ENCODE measurements at places on chromosomes 6 and 20. TPM values are rescaled to one million over a fixed set of nuclear protein-coding genes. Genes with fewer than 3 reads are reported as not detected.
A peak's percentile ranks its signal among the peaks of the same experiment; 100 is the strongest.

CLVS2 gene
- 0.69 TPM for total RNA-seq

VSX1 gene
- not detected for total RNA-seq

LTA gene
- not detected for total RNA-seq

SNAI1 gene
- 1.7 TPM for total RNA-seq

DNA sequence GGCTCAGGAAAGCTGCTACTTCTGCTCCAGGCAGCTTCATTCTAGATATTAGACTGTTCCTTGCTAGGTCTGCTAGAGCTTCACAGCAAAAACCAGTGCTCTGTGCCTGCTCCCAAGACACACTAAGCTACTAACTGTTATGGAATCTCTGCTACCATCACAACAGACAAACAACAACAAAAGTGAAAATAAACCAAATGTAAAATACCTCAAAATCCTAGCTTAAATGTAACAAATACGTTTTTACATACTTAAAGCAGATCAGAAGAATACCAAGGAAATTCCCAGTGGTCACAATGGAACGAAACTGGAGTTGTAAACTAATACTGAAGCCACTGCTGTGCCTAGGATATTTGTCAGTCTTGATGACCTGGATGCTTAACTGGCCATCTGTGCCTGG, 84.6 kb upstream of the EZR start:
- H3K4me3 ChIP-seq, result no peak overlapping the region
- H3K4me1 ChIP-seq, result peaks cover 5% of the 10 kb centered on the region
- H3K27ac ChIP-seq, result no peak overlapping the region
- no peak for DNase-seq
- H3K27me3 ChIP-seq, result no peaks in the 10 kb centered on the region

DNA sequence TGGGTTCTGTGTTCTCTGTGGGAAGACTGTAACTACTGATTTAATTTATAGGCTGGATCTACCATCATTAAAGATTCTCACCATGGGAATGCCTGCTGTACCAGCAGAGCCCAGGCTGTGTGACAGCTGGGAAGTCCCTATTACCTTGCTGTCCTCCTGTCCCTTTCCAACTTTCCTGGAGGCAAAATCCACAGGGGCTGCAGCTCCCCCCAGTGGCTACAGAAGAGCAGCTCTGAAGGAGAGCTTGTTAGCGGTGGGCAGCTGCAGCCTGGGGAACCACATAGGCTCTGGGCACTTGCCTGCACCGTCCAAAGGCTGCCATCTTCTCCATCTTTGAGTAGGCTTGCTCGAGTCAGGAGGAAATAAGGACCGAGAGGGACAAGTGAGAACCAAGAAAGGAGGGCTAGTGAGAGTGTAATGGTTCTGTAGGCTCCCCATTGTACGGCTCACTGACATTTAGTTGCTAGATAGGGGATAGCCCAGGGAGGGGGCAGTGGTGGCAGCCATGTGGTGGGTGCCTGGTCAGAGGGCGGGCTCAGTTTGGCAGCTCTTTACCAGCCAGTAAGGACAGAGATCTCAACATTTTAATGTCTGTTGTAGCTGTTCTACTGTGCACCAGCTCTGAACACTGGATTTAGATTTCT, 155.1 kb upstream of the MLIP start:
- H3K4me3 ChIP-seq, result no peak overlapping the region
- H3K4me1 ChIP-seq, result peaks cover 3% of the 10 kb centered on the region
- DNase-seq, result peak; percentile 44
- no peaks in the 10 kb centered on the region for H3K27me3 ChIP-seq
- H3K27ac ChIP-seq, result no peak overlapping the region
- no peaks in the 10 kb centered on the region for H3K36me3 ChIP-seq

- no peaks in the 10 kb centered on the region for H3K36me3 ChIP-seq
- H3K4me3 ChIP-seq, result no peak overlapping the region
Observed at GRCh38 chr20:10710991-10711775, 37.4 kb upstream of the JAG1 start.

DNA sequence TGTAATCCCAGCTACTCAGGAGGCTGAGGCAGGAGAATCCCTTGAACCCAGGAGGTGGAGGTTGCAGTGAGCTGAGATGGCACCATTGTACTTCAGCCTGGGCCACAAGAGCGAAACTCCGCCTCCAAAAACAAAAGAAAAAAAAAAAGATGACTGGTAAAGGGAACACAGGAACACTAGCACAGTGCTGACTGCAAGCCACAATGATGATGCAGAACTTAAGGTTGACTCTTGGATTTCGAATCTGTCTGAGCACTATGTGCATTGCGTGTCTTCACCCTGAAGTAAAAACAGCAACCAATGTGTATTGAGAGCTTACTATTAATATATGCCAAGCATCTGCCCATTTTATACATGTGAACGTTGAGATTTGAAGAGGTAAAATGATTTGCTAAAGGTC, 27.6 kb upstream of the LIN28B start:
- DNase-seq, result no peak
- no peak overlapping the region for H3K27ac ChIP-seq
- H3K4me3 ChIP-seq, result no peak overlapping the region
- H3K36me3 ChIP-seq, result no peaks in the 10 kb centered on the region

- H3K27ac ChIP-seq, result no peak overlapping the region
- peaks cover 66% of the 10 kb centered on the region for H3K27me3 ChIP-seq
- no peak overlapping the region for H3K4me3 ChIP-seq
- H3K4me1 ChIP-seq, result peaks cover 8% of the 10 kb centered on the region
- DNase-seq, result no peak
Observed at GRCh38 chr20:63014710-63015109, 7.9 kb upstream of the BHLHE23 start.

- no peak overlapping the region for H3K27ac ChIP-seq
- no peak overlapping the region for H3K4me3 ChIP-seq
Observed at GRCh38 chr6:24080711-24081110, 45.3 kb upstream of the NRSN1 start.

DNA sequence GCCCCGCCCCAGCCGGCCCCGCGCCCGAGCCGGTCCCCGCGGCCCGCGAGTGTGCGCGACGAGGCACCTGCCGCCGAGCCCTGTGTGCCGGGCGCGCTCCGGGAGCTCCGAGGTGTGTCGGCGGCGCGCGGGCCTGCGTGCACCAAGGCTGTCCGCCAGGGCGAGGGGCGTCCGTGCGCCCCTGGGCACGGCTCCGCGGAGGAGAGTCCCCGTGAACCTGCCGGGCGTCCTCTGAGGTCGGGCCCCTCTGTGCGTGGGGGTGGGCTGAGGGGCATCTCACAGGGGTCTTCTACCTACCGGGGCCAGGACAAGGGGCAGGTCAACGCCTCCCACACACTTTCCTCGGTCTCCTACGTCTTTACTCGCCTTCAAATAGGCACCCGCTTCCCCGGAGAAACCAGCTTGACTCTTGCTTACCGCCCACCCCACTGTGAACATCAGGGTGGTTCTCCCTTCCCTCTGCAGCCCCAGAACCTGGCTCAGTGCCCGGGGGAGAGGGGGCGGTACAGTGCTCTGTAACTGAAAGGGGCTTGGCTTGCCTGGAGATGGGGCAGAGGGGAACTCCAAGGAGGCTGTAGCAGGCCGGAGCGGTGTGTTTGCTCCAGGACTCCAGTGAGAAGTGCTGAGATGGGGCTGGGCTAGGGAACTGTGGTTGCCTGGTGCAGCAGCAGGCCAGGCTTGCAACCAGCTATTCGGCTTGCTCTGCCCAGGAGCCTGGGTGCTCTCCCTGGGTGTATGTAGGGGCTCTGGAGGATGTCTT, at the start of gene SAMD10:
SAMD10 (minus strand) TSS at position 86 of the 760 bp plus-strand sequence. CDS start 175 bp downstream, outside the sequence.
- peak within 1 kb of the TSS; percentile 97 for H3K27ac ChIP-seq
- H3K36me3 ChIP-seq, result peaks cover 14% of the 10 kb centered on the region
- H3K27me3 ChIP-seq, result no peaks in the 10 kb centered on the region
- H3K4me3 ChIP-seq, result peak within 1 kb of the TSS; percentile 91

DNA sequence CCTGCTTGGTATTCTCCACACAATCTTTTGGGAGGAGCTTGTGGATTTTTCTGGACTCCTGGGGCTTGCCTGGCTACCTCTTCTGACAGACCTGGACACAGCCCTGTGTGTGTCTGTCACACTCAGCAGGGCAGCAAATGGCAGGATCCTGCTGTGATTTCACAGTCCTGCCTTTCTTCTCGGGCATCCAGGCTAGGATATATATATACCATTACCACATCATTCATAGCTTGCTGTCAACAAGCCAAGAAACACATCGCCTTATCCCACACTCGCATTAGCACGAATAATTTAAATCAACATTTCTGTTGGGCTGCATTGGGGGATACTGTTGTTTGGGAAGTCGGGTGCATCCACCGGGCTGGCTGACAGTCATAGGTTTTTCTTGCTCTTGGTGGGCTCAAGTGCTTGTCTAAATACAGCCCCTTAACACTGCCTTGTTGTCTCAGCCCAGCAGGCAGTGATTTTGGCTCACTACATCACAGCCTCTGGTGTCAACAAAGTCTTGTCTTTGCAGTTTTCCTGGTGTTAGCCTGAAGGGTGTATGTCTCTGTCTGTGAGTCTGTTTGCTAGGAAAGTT, 154.9 kb upstream of the FERMT1 start:
- no peak overlapping the region for H3K27ac ChIP-seq
- no peaks in the 10 kb centered on the region for H3K4me1 ChIP-seq
- no peak for DNase-seq

- H3K27me3 ChIP-seq, result no peaks in the 10 kb centered on the region
- peak overlapping the region; percentile 14 for H3K27ac ChIP-seq
- no peak for DNase-seq
- H3K4me3 ChIP-seq, result no peak overlapping the region
- H3K4me1 ChIP-seq, result peaks cover 11% of the 10 kb centered on the region
Observed at GRCh38 chr6:53628354-53629119, 37.0 kb downstream of the KLHL31 start.

DNA sequence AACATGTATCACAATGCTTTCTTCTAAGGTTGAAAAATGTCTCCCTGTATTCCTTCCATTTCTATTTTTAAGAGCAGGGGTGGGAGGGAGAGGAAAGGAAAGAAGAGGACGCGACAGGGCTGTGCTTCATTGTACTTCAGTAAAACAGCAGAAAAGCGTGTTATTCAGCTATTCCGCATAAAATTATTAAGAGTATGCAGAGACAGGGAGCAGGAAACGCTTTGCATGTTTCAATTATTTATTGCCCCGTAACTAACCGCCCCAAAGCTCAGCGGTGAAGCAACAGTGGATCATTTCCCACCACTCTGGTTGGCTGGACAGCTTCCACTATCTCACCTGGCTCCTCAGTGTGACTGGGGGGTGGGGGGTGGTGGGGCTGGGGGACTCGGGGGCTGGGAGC, 188.9 kb downstream of the TTLL2 start:
- no peak for DNase-seq
- peaks cover 5% of the 10 kb centered on the region for H3K4me1 ChIP-seq
- H3K36me3 ChIP-seq, result no peaks in the 10 kb centered on the region
- H3K27ac ChIP-seq, result peak overlapping the region; percentile 39

GRCh38 chr6:107217248-107217647, 101.9 kb upstream of the BEND3 start:
- no peak for DNase-seq
- H3K4me1 ChIP-seq, result peaks cover 13% of the 10 kb centered on the region
- H3K27ac ChIP-seq, result no peak overlapping the region
- H3K4me3 ChIP-seq, result no peak overlapping the region
- H3K27me3 ChIP-seq, result no peaks in the 10 kb centered on the region
- H3K36me3 ChIP-seq, result no peaks in the 10 kb centered on the region

- H3K27me3 ChIP-seq, result no peaks in the 10 kb centered on the region
- no peak for DNase-seq
- peak overlapping the region; percentile 94 for H3K4me3 ChIP-seq
- peaks cover 23% of the 10 kb centered on the region for H3K4me1 ChIP-seq
- peaks cover 1% of the 10 kb centered on the region for H3K36me3 ChIP-seq
Observed at GRCh38 chr6:145815309-145816274, 997 bp upstream of the FBXO30 start.

All from progenitor cell of endocrine pancreas (in vitro differentiated cells).